ENCODE measurements at places on chromosomes 4 and X.
A peak's percentile ranks its signal among the peaks of the same experiment; 100 is the strongest.

DNA sequence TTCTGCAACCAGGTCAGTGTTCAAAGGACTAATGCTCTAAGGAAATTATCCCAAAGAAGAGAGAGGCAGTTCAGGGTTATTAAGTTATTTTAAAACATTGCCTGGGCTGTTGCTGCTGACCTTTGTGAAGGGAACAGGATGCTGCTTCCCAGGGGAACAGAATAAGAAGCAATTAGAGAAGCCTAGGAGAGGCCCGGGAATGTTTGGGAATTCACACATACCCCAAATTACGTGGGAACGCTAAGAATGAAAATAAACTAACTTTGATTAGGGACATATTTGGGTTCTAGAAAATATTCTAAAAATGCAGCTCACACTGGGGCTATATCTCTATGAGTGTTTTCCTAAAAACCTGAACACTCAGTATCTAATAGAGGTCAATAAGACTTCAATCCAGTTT, 243.1 kb upstream of the FTHL17 start:
- DNase-seq: no peak

DNA sequence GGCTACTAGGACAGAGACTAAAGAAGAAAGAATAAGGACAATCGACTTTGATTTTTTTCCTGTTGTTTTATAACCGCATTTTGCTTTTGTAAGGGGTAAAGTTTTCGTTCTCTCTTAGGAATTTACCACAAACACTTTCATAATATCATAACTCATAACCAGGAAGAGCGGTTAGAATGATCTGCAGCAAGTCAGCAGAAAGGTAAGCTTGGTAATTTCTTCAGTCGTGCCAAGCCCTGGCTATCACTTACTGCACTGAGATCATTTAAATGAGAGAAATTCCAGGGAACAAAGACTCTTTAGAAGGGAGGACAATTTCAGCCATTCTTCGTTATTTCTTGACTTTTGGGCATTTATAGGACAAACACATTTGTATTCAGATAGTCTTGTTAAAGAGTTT, 258.1 kb downstream of the UNC5C start:
- DNase-seq: no peak

DNA sequence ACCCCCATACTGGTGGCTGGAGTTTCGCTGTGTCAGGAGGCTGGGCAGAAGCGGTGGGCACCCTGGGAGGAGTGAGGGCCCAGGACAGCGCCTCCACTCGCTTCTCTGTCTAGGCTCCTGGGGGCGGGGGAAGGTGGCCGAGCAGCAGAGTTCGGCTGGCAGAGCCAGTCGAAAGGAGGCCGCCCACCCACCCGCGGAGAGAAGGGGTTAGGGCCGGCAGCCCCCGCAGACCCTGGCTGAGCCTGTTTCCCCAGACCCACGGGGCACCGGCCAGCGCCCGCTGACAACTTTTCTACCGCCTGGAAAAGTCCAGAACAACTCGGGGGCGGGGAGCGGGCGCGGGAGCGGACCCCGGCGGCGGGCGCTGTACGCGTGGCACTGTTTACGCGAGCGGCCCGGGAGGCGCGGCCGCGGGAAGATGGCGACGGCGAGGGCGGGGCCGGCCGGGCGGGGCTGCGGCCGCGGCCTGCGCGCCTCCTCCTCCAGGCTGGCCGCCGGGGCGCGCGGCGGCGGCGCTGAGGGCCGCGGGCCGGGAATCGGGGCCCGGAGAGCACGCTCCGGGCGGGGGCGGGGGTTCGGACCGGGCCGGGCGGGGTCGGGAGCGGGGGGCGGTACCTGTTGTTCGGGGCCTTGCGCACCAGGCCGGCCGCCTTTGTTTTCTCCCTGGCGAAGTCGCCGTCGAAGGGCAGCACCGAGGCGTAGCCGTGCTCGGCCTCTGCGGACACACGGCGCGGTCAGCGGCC, 628 bp downstream of the MXD4 start:
- peak; percentile 39 for DNase-seq

- peak; percentile 76 for DNase-seq
Observed at GRCh38 chr4:40205259-40206198, 8.7 kb downstream of the RHOH start.

- no peak for DNase-seq
Observed at GRCh38 chrX:104310090-104310489, 55.4 kb upstream of the ESX1 start.

DNA sequence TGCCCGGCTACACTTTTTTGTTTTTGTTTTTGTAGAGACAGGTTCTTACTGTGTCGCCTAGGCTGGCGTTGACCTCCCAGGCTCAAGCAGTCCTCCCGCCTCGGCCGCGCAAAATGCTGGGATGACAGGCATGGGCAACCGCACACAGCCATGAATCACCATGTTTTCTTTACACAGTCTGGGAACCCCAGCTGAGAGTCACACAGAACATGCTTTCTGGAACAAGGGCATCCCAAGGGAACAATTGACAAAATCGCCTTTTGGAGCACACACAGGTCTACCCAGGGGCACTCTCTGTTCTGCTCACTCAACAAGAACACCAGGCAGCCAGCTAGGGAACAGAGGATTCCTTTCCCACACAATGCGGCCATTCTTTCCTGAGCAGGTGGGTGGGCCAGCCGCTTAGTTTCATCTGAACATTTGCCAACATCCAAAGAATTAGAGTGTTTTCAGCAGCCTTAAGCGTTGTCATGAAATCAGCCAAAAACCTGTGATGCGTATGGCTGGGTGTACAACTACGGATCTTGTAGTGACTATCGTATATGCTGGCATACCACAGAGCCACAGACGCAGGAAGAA, 15.7 kb downstream of the PRKX start:
- DNase-seq: no peak

GRCh38 chr4:35164063-35164462, 1080.3 kb downstream of the ARAP2 start:
- no peak for DNase-seq

GRCh38 chrX:10512258-10512657, 108.1 kb downstream of the MID1 start:
- DNase-seq: no peak

DNA sequence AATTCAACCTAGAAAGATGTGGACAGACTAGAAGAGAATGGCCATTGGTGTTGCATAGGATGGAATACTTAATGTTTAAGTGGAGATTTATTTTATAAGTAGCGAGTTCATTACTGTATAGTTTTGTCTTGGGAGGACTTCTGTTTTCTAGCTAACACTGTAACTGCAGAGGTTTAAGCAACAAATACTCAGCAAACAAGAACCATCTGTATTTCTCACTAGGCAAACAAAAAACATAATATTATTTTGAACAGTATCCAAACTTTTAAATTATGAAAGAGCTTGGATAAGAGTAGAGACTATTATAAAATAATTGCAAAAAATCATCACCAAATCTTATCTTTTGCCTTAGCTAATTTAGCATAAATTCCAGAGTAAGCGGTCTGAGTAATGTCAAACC, 121.1 kb downstream of the GLRA3 start:
- DNase-seq: no peak

GRCh38 chr4:119659576-119659975, 31.0 kb upstream of the PDE5A start:
- DNase-seq: no peak

GRCh38 chr4:69828828-69829227, 31.1 kb downstream of the SULT1E1 start:
- no peak for DNase-seq

DNA sequence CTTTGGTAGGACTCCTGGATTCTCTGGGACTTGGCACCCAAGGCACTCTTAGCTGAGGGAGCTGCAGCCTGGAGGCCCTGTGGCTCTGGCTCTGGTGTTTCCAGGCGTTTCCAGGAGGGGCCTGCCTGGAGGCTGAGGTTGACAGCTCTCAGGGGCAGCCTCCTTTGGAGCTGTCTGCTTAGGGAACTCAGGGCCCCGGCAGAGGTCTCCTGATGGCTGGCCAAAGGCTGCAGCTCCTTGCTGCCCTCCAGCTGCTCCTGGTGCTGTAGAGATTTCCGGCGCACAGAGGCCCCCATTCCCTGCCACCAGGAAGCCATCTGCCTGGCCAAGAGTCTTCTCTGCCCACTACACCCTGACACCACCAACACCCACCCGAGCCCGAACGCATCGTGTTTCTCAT, 25.3 kb upstream of the ARHGEF38 start:
- no peak for DNase-seq

GRCh38 chr4:152925851-152926250, 10.3 kb upstream of the FHDC1 start:
- DNase-seq: no peak

DNA sequence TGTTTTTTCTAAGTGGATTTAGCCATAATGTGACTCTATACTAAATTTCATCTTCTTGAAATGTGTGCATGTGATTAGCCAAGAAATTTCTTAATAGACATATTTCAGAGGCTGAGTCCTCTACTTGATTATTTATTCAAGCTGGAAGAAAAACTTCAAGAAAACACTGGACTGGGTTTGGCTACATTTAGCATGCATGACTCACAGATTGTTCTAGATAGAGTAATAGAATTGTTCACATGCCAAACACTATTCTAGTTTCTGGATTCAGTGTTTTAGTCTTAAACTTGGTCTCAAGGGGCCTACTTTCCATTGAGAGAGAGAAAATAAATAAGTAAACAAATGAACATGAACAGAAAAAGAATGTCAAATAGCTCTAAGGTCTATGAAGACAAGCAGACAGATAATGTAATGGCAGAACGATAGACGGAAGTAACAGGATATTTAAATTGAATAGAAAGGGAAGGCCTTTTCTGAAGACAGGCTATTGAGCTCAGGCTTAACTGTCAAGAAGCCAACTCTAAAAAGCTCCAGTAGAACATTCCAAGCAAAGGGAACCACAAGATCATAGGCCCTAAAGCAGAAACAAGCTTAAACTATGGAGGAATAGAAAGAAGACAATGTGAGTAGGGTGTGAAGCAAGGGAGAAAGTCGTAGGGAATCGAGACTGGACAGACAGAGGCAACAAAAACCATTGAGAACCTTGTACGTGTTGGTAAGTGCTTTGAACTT, 104.6 kb downstream of the TMEM144 start:
- no peak for DNase-seq

DNA sequence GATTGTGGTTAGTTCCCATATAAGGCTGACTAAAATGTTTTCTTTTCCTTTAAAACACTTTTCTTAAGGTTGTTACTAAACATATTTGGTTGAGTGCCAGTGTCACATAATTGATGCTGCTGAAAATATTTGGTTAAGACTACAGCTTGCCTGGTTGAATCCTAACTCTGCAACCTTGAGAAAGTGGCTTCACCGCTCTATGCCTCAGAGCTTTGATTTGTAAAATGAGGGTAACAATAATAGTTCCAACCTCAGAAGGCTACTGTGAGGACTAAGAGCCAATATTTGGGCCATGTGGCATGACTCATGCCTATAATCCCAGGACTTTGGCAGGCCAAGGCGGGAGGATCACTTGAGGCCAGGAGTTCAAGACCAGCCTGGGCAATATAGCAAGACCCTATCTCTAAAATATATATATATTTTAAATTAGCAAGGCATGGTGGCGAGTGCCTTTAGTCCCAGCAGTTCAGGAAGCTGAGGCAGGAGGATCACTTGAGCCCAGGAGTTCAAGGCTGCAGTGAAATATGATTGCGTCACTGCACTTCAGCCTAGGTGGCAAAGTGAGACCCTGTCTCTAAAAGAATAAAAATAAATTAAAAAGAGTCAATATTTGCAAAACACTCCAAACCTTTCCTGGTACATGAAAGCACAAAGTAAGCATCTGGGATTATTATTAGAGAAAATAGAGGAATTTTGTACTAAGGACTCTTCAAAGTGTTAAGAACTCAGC, 7.1 kb upstream of the NEIL3 start:
- DNase-seq: no peak

DNA sequence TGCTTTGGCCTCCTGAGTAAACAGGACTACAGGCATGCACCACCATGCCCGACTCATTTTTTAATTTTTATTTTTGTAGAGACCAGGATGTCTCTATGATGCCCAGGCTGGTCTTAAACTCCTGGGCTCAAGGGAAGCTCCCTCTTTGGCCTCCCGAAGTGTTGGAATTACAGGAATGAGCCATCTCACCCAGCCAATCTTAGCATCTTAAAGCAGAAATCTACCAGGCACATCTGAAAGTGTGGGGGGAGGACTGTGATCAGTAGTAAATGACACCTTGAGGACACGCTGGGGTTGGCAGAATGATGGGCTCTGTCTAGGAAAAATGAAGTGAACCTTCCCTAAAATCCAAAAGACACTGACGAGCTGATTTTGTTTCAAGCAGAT, 149.2 kb downstream of the SPATA18 start:
- no peak for DNase-seq

DNA sequence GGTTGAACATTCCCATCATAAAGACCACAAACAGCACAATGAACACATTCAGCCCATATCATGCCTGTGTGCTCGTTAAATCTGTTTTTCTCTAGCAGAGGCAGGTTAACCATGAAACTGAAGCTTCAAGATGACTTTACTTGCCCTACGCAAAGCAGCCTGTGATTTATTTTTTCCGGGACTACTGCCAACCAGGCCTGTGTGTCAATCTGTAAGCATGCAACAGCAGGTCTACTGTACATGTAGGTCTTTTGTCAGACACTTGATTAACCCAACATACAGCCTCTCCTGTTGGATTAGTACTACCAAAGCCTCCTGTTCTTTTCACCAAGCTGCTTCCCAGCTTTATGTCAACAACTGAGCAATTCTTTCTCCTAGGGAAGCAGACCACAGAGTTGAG, 85.5 kb upstream of the ACSL1 start:
- DNase-seq: no peak

- DNase-seq: no peak
Observed at GRCh38 chr4:152486429-152487389, 49.2 kb downstream of the FBXW7 start.

GRCh38 chrX:101385795-101386541, at the start of gene BTK:
BTK (minus strand) TSS chrX:101386191; CDS start chrX:101375284, 10,907 bp downstream.
- no peak for DNase-seq

DNA sequence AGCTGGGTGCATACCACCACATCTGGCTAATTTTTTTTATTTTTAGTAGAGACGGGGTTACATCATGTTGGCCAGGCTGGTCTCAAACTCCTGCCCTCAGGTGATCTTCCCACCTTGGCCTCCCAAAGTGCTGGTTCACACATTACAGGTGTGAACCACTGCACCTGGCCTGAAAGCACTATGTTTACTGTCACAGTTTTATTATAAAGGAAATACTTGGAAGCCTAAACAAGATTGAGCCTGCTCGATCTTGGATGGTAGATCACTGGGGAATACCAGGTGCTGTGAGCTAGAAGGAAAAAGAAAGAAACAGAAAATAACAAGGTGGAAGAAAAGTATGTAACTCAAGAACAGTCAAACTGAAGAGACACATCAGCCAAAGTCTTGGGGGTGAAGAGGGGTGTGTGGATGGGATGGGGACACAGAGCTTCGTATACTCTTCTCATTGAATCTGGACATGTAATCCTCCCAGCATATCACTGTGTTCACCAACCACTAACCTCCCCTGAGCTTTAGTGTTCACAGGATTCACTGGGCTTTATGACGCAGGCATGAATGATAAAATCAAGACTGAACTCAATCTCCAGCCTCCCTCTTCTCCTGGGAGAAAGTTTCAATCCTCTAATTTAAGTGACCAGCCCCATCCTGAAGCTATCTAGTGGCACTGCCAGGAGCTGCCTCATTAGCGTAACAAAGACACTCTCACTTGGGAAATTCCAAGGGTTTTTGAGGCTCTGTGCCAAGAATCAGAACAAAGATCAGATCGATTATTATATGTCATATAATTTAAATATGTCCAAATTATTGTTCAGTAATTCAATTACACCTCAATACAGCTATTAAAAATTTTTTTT, 40.9 kb downstream of the PDS5A start:
- DNase-seq: no peak

GRCh38 chrX:10875995-10876394, 235.1 kb upstream of the HCCS start:
- DNase-seq: no peak
